ENCODE measurements at places on chromosomes 1 and 21.
A peak's percentile ranks its signal among the peaks of the same experiment; 100 is the strongest.

DNA sequence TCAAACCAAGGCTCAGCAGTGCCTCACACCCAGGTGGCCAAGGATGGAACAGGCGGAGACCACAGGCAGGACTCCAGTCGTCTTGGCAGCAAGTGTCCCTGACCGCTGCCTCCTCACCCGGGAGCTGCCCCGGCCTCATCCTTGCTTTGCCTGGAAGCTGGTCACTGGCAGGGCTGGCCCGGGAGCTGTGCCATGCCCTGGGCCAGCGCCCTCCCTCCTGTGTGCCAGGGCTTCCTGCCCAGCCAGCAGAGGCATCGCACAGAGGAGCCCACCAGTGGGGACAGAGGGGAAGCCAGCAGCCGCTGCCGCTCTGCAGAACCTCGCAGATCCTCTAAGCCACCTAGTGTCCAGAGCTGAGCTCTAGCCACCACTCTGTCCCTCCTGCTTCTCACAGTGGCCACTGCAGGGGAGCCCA lies 7.8 kb downstream of the CASZ1 start:
- DNase-seq = no peak

- DNase-seq = peak; percentile 56
Observed at GRCh38 chr21:41816583-41817165, 49.8 kb upstream of the RIPK4 start.

- DNase-seq = no peak
Observed at GRCh38 chr21:43949499-43950208, 62.5 kb upstream of the TRAPPC10 start.

DNA sequence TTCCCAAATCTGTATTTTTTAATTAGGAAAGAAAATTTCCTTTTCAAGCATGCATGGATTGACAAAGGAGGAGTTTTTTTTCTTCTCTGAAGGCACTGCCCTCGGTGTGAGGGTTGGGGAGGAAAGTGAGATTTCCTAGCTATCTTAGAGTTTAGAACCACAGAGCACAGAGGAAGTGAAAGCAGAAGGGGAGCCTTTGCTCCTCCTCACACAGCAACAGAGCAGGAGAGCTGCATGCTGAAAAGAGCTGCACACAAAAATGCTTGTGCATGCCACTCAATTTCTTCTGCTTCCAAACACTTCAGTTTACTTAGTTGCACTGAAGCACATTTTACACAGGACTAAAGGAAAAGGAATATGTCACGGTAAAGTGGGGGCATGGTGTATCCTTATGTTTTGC lies 308.1 kb downstream of the GPATCH2 start:
- DNase-seq = no peak

GRCh38 chr1:2795926-2796325 lies 5.6 kb downstream of the TTC34 start:
- no peak for DNase-seq

GRCh38 chr1:243851257-243851756 lies 1.3 kb upstream of the AKT3 start:
- DNase-seq = no peak

GRCh38 chr21:28393279-28393678 lies 599.4 kb downstream of the LTN1 start:
- DNase-seq = no peak

GRCh38 chr1:201346337-201346939 lies 31.0 kb downstream of the TNNT2 start:
- peak; percentile 62 for DNase-seq

DNA sequence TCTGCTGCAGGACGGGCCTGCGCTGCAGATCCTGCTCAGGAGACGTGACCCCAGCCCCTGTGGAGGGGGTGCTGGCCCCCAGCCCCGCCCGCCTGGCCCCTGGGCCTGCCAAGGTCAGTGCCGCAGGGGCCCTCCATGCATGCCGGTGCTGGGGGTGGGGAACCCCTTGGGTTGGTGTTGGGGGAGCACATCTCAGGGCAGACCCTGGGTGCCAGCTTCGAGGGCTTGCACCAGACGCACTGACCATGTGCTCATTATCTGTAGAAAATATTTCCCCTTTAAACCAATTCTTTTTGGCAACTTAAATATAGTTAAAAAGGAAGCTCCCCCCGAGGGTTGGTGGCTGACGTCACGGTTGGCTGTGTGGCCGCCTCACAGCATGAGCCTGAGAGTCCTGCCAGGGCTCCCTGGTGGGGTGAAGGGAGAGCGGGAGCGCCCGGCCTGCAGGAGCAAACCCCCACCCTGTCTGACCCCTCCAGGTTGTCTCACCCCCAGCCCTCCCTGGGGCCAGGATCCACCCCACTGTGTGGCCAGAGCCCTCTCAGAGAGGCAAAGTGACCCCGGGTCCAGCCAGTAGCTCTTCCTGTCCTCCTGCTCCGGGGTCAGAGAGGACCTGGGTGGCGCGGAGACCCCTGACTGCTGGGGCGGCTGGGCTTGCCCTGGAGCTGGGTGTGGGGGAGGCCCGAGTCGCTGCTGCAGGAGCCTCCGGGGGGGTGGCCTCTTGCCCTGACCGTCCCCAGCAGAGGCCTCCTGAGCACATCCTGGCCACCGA lies 5.3 kb upstream of the PFKL start:
- DNase-seq = peak; percentile 41

DNA sequence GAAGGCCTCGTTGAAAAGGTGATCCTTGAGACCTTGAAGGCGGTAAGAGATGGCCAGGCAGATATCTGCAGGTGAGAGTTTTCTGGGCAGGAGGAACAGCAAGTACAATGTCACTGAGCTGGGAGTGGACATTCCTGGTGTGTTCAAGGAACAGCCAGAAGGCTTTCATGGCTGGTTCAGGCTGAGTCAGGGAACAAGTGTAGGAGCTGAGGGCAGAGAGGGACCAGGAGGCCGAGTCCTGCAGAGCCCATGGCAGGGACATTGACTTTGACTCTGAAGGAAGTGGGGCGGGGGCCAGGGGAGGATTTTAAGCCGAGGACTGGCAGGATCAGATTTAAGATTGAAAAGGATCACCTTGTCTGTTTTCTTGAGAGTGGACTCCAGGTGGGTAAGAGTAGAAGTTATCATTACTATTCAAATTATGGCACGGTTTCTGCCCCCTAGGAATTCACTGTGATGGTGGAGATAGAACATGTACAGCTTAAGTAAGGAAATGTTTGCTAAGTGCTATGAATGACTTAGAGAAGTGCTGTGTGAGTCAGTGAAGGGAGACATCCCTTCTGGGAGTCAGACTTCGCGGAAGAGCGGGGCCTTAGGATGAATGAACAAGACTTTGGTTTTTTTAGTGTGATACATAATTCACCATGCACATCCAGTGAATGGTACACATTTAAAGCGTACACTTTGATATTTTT lies 202.3 kb downstream of the KIF26B start:
- no peak for DNase-seq

DNA sequence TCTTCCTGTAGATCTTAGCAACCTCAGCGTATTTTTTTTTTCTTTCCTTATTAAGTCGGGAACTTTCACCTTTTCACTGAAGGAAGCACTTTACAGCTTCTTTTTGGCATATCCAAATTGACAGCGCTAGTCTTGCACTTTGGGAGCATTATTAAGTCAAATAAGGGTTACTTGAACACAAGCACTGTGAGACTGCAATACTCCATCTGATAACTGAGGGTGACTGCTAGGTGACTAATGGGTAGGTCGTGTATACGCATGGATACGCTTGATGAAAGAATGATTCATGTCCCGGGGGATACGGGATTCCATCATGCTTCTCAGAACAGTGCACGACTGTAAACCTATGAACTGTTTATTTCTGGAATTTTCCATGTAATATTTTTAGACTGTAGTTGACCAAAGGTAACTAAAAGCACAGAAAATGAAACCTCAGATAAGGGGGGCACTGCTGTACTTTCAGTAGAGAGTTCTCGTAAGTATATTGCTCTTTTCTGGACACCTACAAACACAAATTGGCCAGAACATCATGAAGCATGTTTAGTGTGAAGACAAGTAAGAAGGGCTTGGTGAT lies 364.7 kb downstream of the SMYD3 start:
- DNase-seq = peak; percentile 98

GRCh38 chr1:27331922-27332321 lies 9.9 kb upstream of the SYTL1 start:
- no peak for DNase-seq

DNA sequence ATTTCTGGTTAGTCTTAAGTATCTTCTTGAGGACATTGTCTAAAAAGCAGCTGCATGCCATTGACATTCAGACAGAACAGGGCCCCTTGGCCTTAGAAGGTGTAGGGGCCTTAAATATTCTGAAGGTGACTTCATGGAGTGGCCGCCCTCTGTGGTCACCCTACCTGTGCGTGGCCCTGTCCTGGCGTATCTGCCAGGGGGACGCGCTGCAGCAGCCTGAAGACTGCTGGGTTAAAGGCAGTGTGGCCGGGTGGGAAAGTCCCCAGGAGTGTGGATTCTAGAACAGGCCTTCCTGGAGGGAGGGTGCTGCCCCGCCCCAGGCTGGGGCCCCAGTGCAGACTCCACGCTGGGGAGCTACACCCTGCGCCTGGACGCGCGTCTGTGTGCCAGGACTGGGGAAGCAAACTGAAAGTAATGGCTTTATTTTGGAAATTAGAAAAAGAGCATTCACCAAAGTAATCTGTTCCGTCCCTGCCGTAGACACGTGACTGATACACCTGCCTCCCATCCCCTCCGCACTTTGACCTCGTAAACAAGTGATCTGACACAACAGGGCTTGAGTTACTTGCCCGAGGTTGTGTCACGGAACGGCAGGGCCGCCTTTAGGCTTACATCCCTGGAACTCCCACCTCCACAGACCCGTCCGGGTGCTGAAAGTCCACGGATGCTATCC lies 1.8 kb downstream of the AGPAT3 start:
- no peak for DNase-seq

GRCh38 chr21:25243808-25244207 lies 363.5 kb downstream of the MRPL39 start:
- no peak for DNase-seq

GRCh38 chr1:21337010-21337437 lies 46.8 kb upstream of the ECE1 start:
- DNase-seq = no peak

GRCh38 chr1:29202584-29203340 lies 21.1 kb upstream of the SRSF4 start:
- DNase-seq = peak; percentile 99

GRCh38 chr1:64497088-64497883 lies 27.4 kb downstream of the CACHD1 start:
- peak; percentile 47 for DNase-seq

DNA sequence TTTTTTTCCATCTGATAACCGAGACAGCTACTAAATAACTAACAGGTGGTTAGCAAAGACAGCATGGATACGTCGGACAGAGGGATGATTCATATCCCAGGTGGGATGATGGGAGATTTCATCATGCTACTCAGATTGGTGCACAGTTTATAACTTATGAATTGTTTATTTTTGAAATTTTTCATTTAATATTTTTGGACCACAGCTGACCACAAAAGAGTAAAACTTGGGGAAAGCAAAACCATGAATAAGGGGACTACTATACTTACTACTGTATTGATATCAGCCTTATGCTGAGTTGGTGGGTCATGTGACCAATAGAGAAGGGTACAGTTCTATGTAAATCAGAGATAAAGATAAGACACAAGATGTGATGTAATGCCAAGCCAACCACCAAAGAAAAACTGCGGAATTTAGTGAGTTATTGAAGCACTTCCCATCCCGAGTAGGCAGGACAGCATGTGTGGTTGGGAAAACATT lies 248.1 kb upstream of the C1orf105 start:
- no peak for DNase-seq

- no peak for DNase-seq
Observed at GRCh38 chr1:13756557-13757315, 56.7 kb downstream of the PRDM2 start.

DNA sequence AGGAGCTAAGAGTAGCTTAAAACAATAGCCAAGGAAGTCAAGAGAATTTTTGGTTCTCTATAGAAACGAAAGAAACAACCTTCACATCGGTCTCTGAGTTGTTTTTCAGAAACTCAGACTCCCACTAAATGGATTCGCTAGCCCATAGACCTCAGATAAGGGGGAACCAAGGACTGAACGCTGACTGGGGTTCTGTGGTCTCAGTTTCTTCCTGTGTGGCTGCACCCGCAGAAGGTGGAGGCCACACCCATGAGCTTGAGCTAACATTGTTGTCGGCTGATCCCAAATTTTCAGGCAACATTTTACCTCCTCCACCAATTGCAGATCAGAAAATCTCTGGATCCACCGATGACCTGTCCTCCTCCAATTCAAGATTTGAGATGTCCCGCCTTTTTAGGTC lies 456.1 kb downstream of the AJAP1 start:
- DNase-seq = no peak

GRCh38 chr1:231241750-231242149 lies 738 bp downstream of the GNPAT start:
- DNase-seq = peak; percentile 7

DNA sequence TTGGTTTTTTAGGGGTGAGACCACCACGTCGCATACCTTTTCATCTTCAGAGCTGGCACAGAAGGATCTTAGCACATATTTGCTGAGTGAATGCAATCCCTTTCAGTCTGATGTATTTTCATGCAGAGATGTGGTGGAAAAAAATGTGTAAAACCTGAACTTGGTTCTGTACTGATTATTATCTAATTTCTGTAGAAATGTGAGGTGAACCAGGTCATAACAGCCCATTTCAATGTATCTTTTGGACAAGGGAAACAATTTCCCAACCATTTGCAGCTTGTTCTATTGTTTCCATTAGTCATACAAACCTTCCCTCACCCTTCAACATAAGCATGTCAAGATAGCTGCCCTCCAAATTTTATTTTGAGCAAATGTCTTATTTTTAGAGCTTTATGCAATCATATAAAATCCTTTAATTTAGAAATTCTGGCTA lies 46.8 kb upstream of the RUNX1 start:
- peak; percentile 97 for DNase-seq

GRCh38 chr1:71372496-71372895 lies 291.7 kb upstream of the ZRANB2 start:
- DNase-seq = no peak

DNA sequence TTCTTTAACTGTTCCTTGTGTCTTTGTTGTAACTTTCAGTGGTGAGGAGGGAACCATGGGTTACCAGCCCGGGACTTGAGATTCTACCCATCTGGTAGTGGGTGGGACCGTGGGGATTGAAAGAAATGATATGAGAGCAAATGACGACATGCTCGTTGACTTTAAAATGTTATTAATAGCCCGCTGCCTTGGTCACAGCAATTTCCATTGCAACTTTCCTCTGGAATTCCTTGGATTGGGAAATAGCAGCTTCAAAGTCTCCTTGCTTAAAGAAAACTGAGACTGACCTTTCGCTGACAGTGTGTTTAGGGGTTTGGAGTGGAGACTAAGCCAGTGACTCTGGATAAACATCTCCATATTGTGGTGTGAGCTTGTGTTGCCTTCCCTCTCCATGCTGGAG lies 44.2 kb upstream of the MARK1 start:
- peak; percentile 23 for DNase-seq

Data from fibroblast of the aortic adventitia (primary cell).